ENCODE measurements at places on chromosomes 4 and X. TPM values are rescaled to one million over a fixed set of nuclear protein-coding genes. Genes with fewer than 3 reads are reported as not detected.

The TRIM75 gene
- not detected for total RNA-seq

The OPRPN gene
- total RNA-seq: not detected

The SMIM31 gene
- not detected for total RNA-seq

The CD38 gene
- not detected for total RNA-seq

DNA sequence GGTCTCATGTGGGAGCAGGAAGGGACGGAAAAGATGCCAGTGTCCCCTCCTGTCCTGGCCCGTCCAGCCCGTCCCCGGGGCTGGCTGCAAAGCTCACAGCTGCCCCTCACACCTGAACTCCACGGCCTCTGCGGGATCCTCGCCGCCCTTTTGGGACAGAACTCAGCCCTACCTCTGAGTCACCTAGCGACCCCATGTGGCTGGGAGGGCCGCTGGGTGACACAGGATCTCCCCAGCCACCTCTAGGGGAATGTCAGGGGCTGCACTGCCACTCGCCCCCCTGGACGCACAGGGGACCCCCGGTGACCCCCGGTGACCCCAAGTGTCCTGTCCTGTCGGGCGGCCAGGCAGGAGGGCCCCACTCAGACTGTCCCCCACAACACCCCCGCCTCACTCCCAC lies 748 bp downstream of the FAM9B start:
- no peaks in the 10 kb centered on the region for H3K36me3 ChIP-seq
- H3K27ac ChIP-seq: no peak overlapping the region
- H3K27me3 ChIP-seq: no peaks in the 10 kb centered on the region

DNA sequence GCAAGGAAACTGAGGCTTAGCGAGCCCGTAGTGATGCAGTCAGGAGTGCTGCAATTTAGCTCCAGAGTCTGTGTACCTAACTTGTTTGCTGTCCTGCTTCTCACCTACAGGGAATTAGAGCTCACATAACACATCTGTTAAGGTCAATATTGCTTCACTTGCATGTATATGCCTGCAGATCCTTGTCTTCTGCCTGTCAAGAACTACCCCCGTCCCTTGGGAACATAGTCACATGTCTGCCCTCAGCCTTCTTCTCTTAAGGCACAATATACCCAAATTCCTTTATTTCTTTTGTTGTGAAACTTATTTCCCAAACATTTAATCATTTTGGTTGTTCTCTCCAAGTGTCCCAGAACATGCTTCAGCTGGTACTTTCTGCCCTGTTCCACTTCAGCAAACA lies 103.3 kb upstream of the LEF1 start:
- H3K4me1 ChIP-seq: no peaks in the 10 kb centered on the region
- no peak overlapping the region for H3K27ac ChIP-seq
- DNase-seq: no peak
- H3K4me3 ChIP-seq: no peak overlapping the region

GRCh38 chrX:110373310-110373709 lies 14.7 kb downstream of the RTL9 start:
- no peak for DNase-seq
- H3K27ac ChIP-seq: no peak overlapping the region
- no peaks in the 10 kb centered on the region for H3K4me1 ChIP-seq
- H3K36me3 ChIP-seq: no peaks in the 10 kb centered on the region

GRCh38 chr4:560731-561291 lies 15.3 kb downstream of the TMEM271 start:
- no peak overlapping the region for H3K4me3 ChIP-seq
- no peak overlapping the region for H3K27ac ChIP-seq
- no peaks in the 10 kb centered on the region for H3K4me1 ChIP-seq
- no peaks in the 10 kb centered on the region for H3K36me3 ChIP-seq

GRCh38 chr4:160020804-160021203 lies 917.9 kb downstream of the RAPGEF2 start:
- H3K4me1 ChIP-seq: no peaks in the 10 kb centered on the region
- no peaks in the 10 kb centered on the region for H3K36me3 ChIP-seq
- DNase-seq: no peak
- H3K27me3 ChIP-seq: no peaks in the 10 kb centered on the region
- H3K4me3 ChIP-seq: no peak overlapping the region
- no peak overlapping the region for H3K27ac ChIP-seq

- no peaks in the 10 kb centered on the region for H3K36me3 ChIP-seq
- no peaks in the 10 kb centered on the region for H3K27me3 ChIP-seq
- H3K4me3 ChIP-seq: no peak overlapping the region
- H3K4me1 ChIP-seq: no peaks in the 10 kb centered on the region
- no peak overlapping the region for H3K27ac ChIP-seq
- DNase-seq: no peak
Measured at GRCh38 chrX:115912372-115912897, 258.1 kb upstream of the AGTR2 start.

DNA sequence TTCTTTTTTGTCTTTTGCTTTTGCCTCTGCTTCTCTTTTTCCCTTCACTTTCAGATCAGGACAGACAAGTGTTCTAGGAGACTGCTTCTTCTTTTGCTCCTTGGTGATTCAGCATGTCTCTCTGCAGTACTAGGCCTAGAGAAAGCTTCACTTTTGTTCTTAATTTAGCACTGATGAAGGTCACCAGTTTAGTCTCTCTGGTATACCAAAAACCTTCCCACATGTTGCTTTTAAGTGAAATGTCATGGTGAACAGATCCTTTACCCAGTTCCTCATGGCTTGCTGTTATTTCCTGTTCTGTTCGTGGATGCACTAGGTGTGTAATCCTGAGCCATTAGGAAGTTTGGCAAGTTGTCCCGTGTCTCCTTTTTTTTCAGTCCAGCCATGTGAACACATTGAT lies 53.3 kb downstream of the NBDY start:
- no peak overlapping the region for H3K4me3 ChIP-seq
- H3K4me1 ChIP-seq: no peaks in the 10 kb centered on the region
- DNase-seq: no peak

DNA sequence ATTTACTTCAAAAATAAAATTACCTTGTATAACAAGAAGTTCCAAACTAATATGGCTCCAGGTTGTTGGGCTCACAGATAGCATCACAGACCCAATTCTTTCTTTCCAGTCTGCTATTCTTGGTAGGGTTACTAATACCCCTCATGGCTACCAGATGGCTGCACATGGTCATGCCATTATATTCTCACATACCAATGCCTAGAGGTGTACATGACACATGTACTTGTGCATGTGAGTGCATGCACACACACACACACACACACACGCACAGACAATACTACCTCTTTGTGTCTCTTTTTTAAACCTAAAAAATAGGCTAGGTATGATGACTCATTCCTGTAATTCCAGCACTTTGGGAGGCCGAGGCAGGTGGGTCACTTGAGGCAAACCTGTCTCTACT lies 31.1 kb downstream of the FBXO8 start:
- H3K27ac ChIP-seq: no peak overlapping the region
- H3K27me3 ChIP-seq: no peaks in the 10 kb centered on the region
- H3K36me3 ChIP-seq: no peaks in the 10 kb centered on the region
- no peak for DNase-seq

DNA sequence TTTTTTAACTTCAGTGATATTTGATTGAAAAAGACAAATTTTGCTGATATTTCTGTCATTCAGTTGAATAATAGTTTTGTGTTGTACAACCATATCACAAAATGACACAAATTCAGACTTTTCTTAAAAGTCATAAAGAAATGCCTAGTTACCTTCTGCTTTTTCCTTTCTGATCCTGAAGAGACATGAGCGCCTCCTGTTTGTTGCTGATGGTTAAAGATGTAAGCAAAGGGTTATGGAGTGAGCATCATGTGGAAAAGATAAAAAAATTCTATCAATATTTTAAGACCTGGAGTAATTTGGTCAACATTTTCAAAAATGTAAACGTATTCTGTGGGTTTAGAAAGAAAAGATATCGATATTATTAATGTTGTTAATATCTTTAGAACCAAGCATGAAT lies 669.9 kb upstream of the NR3C2 start:
- no peak for DNase-seq
- no peaks in the 10 kb centered on the region for H3K4me1 ChIP-seq
- no peak overlapping the region for H3K4me3 ChIP-seq
- no peaks in the 10 kb centered on the region for H3K27me3 ChIP-seq
- H3K27ac ChIP-seq: no peak overlapping the region
- no peaks in the 10 kb centered on the region for H3K36me3 ChIP-seq

- no peaks in the 10 kb centered on the region for H3K36me3 ChIP-seq
- no peak overlapping the region for H3K27ac ChIP-seq
- peaks cover 3% of the 10 kb centered on the region for H3K4me1 ChIP-seq
- H3K4me3 ChIP-seq: no peak overlapping the region
- DNase-seq: no peak
Measured at GRCh38 chr4:72951147-72951546, 118.4 kb downstream of the COX18 start.

GRCh38 chr4:169059306-169060211 lies 49.5 kb upstream of the CBR4 start:
- DNase-seq: peak; percentile 79
- no peaks in the 10 kb centered on the region for H3K27me3 ChIP-seq
- no peaks in the 10 kb centered on the region for H3K36me3 ChIP-seq
- H3K4me3 ChIP-seq: no peak overlapping the region
- peak overlapping the region; percentile 72 for H3K27ac ChIP-seq

DNA sequence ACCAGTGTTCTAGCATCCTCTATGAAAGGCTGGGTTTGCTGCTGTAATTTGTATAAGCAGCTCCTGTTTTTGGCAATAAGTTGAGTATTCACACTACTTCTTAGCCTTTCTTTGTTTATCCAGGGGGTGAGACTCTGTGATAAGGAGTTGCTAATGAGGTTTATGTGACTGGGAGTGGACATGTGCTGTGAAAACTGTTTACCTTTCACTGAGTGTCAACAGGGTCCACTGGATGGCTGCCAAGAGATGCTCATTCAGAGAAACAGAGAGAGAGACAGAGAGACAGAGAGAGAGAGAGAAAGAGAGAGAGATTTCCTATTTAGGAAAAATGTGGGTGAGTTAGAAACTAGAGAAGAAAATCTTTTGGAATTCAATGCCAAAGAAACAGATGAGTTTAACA lies 233.9 kb downstream of the CHIC2 start:
- no peak overlapping the region for H3K4me3 ChIP-seq
- no peaks in the 10 kb centered on the region for H3K4me1 ChIP-seq
- no peak for DNase-seq
- no peaks in the 10 kb centered on the region for H3K27me3 ChIP-seq
- no peaks in the 10 kb centered on the region for H3K36me3 ChIP-seq

- H3K4me3 ChIP-seq: no peak overlapping the region
- DNase-seq: no peak
- no peaks in the 10 kb centered on the region for H3K4me1 ChIP-seq
- H3K27me3 ChIP-seq: peaks cover 6% of the 10 kb centered on the region
- no peak overlapping the region for H3K27ac ChIP-seq
Measured at GRCh38 chr4:82555276-82555675, 6.5 kb downstream of the TMEM150C start.

DNA sequence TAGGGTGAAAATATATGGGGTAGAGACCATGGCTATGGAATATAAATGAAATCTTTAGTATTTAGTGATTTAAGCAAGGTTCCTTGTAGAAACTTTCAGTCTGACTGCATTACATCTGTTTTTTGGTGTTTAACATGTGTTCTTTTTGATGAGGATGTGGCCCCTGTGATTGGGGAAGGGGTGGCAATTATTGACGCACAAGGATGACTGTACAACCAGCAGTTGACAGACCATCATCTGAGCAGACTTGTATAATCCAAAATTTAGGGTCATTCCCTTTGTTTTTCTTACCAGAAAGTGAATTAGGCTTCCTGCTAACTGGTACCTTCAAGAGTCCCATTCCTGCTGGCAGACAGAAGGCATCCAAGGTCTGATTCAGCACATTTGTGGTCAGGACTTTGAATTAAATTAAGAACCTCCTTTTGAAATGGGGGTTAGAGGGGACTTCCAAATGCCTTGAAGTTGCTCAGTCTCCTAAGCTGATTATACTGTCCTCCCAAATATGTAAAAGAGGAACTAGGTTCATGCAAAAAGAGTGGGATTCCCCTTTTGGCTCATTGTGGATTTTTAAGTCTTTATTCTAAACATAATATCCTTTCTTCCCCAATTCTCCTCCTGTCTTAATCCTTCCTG lies 112.4 kb upstream of the CXCL13 start:
- no peak overlapping the region for H3K27ac ChIP-seq
- H3K4me1 ChIP-seq: no peaks in the 10 kb centered on the region
- no peak overlapping the region for H3K4me3 ChIP-seq
